NCI-H2081 (cell line): ENCODE measurements at places on chromosomes 1 and 21.

DNA sequence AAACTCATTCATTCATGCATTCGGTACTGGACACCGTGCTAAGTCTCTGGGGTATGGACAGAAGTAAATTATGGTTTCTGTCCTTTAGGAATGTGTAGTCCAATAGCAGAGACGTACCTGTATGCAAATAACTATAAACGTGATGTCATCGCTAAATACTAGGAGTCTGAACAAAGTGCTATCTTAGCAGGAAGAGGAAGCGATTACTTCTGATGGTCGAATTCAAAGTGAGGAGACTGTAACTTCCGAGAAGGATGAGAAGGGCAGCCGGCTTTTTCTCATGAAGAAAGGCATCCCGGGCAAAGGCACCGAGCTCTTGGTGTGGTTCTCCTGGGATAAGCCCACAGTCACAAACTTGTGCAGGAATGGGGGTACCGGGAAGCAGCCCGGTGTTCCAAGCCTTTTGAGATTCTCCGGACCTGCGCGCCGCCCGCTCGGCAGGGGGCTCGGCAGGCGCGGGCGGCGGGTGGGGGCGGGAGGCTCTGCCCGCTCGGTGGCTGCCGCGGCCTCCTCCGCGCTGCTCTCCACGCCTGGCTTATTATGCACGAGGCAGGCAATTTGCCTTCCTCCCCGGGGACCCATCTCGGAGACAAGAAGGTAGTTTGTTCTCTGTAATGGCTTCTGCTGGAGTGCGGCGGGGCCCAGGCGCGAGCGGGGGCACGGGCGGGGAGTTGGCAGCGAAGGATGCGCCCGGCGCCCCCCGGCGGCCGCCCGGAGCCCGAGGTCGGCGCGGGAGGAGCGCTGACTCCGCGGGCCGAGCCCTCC lies 67.5 kb upstream of the CD1D start:
- no peak for DNase-seq

DNA sequence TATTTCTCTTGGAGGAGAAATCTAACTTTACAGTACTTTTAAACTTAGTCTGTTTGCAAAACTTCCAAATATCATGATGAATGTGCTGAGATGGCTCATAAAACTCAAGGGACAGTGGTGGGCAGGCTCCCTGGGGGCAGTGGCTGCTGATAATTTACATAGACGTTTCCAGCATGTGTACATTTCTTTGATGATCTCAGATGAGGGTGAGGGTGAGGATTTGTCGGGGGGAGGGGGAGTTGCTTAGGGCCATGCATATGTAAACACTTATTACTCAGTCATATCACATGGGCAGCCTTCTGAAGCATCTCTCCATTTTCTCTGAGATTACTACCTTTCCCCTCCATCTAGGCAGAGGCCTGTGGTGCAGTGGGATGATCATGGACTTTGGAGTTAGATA lies 152.9 kb upstream of the HMGB4 start:
- DNase-seq, result no peak

DNA sequence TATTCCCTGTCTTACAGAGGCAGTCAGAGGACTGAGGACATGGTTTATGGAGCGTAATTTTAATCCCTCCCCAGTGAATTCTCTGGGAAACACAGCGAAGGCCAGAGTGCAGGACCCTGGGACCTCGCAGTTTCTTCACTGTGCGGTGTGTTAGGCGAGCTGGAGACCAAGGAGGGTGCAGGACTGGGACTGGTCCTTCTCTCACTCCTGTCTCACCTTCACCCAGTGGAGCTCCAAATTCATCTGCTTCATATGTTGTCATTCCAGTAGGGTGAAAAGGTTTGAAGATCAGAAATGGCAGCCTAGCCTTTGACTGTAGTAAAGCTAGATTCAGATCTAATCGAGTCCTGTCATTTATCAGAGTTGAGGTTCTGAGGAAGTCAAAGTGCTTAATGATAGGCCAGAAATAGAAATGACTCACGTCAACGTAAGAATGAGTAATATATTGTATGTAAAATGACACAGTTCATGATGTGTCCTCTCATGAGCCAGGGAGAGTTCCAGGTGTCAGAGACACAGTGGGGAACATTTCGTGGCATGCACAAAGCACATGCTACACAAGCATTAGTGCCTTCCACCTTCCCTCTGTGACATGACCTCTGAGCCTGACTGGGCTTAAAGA lies 647.5 kb downstream of the SMYD3 start:
- no peak for DNase-seq

GRCh38 chr1:165580931-165581871 lies 37.4 kb downstream of the LRRC52 start:
- DNase-seq, result no peak

GRCh38 chr1:27331426-27331825 lies 9.5 kb downstream of the TMEM222 start:
- no peak for DNase-seq
